ENCODE measurements at places on chromosomes 11 and 22.

DNA sequence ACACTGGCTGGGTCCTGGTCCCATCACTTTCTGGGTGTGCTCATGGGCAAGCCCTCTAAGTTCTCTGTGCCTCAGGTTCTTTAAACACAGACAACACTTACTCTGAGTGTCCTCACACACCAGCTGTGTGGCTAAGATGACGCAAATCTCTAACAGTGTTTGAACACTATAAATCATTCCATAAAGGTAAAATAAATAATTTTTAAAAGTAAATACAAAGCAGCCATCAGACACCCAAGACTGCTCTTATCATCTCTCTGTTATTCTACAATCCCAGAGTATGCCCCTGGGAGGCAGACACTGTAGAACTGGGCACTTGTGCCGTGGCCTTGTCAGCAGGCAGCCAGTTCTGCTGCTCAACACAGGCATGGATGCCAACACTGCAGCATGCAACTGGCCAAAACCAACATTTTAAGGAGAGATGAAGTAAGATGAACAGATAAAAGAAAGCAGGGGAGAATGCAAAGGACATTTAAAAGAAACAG, 56.8 kb downstream of the RPL27A start:
- no peak for DNase-seq

GRCh38 chr11:126722006-126722736, 278.4 kb downstream of the KIRREL3 start:
- no peak for DNase-seq

- no peak for DNase-seq
These were observed 21.6 kb upstream of the ADSL start for GRCh38 chr22:40324468-40325305.

GRCh38 chr11:79182794-79183193, 258.0 kb downstream of the TENM4 start:
- DNase-seq = no peak

DNA sequence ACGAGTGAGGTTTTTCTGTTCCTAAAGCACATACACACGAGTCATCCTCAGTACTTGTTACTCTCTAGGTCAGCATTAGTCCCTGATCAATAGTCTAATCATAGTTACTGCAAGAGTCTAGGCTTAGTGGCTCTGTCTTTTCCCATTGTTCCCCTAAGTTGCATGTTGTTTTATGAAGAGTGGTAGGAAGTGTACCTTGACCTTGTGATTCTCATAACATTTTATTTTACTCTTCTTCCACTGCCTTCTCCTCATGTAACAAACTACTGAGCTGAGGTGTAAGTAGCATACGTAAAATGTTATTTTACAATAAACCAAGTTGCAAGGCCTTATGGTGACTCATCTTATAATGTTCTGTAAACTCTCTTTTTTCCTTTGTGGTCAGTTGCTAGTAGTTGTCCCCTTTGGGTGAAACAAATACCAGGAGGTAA, 15.0 kb downstream of the METTL15 start:
- no peak for DNase-seq

- no peak for DNase-seq
These were observed 1.1 kb downstream of the USP35 start for GRCh38 chr11:78189851-78190250.

- DNase-seq = peak; percentile 43
These were observed 15.3 kb upstream of the ZC3H12C start for GRCh38 chr11:110077831-110078325.

- no peak for DNase-seq
These were observed 2.1 kb upstream of the TTLL12 start for GRCh38 chr22:43188829-43189545.

DNA sequence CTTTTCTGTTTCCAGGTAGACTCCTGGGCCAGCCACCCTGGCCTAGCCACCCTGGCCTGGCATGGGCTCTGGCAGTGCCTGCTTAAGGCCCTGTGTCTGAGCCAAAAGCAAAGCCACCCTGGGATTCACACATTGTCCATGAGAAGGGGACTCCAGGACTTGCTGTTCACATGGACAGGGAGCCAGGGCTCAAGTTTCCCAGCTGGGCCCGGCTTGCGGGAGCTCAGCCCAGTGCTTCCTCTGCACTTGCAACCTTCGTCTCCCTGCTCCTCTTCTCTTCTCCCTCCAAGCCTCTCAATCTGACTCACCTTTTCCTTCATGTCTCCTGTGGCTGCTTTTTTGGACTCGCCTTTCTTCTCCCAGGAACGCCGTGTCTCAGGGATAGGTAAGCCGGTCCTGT, 130.3 kb downstream of the MICAL2 start:
- DNase-seq = no peak

DNA sequence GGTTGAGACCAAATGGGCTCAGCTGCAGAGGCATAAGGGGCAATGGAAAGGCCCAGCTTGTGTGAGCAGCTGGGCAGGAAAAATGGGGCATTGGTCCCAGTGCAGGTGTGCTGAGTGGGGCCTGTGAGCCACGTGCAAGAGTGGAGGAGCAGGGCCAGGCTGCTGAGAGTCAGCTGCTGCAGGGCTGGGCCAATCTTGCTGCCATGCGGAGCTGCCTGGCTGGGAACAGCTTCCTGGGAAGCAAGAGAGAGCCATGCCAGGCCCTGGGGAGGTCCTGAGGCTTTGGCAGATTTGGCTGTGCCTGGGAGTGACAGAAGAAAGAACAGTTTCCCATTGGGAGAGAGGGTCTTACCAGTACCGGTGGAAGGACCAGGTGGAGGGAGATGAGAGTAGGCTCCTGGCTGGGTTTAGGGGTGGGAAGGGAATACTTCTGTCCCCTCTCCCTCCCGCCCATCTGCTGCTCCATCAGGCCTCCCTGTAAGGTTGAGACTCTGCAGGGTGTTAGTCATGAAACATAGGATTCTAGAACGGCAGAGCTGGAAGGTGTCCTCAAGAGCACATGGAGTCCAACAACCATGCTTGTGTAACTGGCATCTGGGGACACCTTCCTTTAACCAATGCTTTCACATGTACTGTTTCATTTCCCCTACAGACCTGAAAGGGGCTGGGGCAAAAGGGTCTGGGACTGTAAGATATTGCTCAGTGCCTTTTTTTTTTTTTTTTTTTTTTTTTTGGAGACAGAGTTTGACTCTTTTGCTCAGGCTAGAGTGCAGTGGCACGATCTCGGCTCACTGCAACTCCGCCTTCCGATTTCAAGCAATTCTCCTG, 10.4 kb downstream of the SEPTIN3 start:
- DNase-seq = no peak

DNA sequence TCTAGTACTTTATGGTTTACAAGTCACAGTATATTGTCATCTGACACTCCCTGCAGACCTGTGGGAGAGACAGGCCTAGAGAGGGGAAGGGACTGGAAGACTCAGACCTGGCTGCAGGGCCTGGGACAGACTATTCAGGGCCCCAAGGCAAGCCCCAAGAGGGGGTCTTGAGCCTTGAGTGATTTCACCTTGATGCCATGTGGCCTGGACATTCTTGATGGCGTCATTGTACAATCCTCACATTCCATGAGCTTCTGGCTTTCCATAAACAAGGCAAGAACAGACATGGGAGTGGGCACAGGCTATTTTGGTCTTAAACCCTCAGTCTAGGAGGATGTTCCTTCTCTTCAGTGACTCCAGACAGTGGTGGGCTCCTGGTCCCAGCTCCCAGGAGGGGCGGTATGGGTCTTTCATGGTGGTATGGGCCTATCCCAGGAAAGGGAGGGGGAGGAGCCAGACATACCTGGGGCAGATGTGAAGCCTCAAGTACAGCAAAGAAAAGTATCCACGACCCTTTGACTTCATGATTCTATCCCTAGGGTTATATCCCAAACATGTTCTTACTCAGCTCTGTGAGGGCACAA, 1.8 kb upstream of the TBC1D10A start:
- DNase-seq = no peak

- no peak for DNase-seq
These were observed 14.0 kb downstream of the MYEOV start for GRCh38 chr11:69307871-69308431.

DNA sequence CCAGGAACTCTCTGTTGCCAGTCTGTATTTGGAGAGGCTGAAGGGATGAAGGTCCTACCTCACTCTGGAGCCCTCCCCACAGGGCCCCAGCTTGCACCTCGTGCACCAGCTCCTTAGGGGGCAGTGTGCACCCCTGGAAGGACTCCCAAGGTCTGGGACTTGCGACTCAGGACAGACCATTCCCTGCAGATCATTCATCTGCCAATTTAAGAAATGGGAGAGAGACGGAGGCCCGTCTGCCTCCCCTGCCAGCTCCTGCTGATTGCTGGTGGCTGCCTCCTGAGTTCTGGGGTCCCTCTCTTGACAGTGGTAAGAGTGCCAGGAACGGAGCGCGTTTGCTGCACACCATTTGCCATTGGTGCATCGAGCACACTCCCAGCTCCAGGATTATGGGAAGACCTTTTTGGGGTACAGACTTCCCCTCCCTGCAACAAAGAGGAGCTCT, 27.4 kb upstream of the MALAT1 start:
- DNase-seq = peak; percentile 45

GRCh38 chr11:115221461-115222069, 282.6 kb downstream of the CADM1 start:
- DNase-seq = no peak

GRCh38 chr11:128036556-128037093, 550.7 kb downstream of the ETS1 start:
- no peak for DNase-seq

DNA sequence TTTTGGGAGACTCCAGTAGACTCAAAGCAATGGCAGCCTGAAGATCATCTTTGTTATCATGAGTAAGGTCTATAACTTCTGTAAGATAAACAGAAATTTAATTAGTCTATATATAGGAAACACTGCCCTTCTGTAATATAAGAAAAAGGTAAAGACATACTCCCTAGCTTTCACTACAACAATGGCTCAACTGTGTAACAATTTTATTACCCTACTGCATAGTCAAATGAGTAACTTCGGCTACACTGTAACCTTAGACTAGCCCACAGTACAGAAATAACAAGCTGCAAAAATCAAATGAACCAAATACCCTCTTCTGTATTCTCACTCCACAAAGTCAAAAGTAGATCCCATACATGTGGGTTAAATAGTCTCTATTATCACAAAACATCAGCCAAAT, 33.7 kb downstream of the USP28 start:
- peak; percentile 16 for DNase-seq

DNA sequence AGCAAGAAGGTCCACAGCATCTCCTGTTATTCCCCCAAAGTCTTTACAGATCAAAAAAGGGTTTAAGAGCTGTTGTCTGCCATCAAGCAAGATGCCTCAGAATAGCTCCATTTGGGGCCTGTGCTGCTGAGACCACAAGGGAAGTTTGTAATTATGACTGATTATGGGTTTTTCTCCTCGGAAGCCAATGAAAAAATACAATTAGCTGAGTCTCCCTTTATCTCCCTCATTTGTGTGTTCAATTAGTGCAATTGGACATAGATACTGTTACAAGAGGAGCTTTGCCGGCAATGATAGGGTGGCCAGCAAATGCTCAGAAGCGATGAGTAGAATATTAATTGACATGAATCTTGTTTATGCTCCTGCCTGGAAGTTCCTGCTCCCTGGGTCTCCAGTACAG, 83.7 kb downstream of the COMMD9 start:
- no peak for DNase-seq

DNA sequence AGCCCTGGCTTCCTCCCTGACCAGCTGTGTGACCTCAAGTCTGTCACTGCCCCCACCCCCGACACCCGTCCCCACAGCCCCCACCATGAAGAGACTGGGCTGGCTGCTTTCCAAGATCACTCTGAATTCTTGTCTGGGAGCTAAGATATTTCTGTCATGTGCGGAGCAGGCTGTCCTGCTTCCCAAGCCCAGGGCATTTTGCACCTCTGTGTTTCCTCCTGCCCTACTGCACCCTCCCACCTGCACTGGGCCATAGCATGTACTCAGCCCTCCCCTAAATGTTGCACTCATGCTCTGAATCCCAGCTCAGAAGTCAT, 30.3 kb upstream of the MYEOV start:
- no peak for DNase-seq

DNA sequence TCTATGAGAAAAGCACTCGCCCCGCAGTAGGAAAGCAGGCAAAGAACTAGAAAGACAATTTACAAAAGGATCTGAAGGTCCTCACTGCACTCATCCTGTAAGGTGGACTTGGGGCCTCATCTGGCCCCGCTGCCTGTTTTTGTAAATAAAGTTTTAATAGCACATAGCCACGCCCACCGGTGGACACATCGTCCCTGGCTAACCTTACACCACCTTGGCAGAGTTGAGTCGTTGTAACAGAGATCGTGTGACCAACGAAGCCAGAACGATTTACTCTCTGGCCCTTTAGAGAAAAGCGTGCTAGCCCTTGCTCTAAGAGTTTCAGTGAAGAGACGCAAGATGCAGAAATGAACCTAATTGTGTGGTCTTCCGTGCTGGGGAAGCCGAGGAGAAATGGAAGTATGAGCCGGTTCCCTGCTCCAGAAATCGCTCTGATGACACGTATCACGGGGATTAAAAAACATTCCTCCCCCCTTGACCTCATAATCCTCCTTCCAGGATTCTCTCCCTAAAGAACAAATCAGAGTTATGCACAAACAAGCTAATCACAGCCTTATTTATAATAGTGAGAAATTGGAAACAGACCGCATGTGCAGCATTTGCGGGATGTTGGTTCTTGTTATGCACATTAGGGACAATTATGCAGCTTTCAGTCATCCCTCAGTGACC, 80.1 kb downstream of the CDKN1C start:
- DNase-seq = no peak

DNA sequence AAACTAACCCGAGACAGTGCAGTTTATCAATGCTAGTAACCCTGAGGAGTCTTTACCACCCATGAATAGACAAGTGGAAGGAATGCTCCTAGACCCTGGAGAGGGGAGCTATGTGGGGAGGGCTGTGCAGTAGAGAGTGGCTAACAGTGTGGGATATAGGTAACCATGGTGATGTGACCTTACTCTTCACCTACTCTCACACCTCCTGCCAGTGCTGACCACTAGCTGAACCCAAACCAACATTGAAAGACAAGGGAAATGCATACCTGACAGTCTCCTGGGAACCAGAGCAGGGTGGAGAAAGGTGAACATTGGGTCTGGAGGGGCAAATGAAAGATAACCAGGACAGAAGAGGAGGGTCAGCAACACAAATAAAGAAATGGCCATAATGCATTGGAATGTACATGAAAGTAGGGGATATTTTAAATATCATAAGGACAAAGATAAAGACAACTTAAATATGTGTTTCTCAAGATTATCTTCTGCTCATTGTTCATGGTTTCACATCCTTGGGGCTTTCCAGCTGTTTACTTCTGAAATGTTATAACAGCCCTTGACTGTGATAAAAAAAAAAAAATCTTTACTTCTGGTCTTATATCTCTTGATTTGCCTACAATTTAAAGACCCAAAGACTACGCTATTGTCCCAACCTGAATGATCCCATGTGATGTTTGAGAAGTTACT, 983.3 kb upstream of the TENM4 start:
- no peak for DNase-seq

GRCh38 chr11:94801866-94802460, 33.8 kb downstream of the AMOTL1 start:
- DNase-seq = no peak

GRCh38 chr11:8092587-8093424, 11.8 kb downstream of the TUB start:
- DNase-seq = peak; percentile 82

GRCh38 chr22:39991159-39991860, 3.4 kb upstream of the FAM83F start:
- DNase-seq = no peak

Data from GM10248 (cell line).